ENCODE measurements at places on chromosomes 11 and 22.
A peak's percentile ranks its signal among the peaks of the same experiment; 100 is the strongest.

DNA sequence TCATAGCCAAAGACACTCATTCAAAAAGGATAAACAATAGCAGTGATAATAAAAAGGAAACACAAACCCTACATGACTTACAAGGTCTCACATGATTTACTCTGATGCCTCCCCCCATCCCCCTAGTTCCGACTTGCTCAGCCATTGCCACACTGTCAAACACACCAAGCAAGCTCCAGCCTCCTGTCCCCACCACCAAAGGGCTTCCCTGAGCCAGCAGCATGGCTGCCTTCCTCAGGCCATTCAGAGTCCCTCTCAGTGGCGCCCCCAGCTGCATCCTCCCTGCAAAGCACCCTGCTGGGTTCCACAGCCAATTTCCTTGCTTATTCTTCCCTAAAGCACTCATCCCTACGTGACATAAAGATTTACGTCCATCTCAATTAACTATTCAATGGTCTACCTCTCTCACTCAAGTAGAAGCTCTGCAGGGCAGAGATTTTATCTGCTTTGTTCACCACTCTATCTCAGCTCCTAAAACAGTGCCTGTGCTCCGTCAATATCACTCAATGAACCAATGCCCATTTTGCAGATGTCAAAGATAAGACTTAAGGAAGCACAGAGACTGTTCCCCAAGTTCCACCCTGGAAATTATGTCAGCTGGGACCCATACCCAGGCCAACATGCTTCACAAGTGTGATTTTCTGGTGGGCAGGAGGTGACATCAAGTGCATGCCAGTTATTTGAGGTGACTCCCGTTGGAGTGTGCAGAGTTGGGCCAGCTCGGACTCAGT is 106.9 kb downstream of the SYN3 start:
- DNase-seq, result no peak

DNA sequence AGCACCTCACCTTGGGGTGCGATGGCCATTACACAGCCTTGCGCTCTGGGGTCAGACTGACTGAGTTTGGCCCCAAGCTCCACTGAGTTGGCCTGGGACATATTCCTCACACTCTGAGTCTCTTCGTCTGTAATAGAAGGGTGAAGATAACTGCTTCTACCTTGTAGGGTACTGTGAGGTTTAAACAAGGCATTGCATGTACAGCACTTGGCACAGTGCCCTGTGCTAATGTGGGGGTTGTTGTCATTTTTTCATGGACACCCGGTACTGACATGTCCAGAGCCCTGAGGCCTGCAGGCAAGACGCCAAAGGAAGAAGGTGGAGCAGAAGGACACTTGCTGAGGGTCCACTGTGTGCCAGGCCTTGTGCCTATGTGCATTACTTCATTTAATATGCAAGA is 50.7 kb downstream of the OTOG start:
- no peak for DNase-seq

DNA sequence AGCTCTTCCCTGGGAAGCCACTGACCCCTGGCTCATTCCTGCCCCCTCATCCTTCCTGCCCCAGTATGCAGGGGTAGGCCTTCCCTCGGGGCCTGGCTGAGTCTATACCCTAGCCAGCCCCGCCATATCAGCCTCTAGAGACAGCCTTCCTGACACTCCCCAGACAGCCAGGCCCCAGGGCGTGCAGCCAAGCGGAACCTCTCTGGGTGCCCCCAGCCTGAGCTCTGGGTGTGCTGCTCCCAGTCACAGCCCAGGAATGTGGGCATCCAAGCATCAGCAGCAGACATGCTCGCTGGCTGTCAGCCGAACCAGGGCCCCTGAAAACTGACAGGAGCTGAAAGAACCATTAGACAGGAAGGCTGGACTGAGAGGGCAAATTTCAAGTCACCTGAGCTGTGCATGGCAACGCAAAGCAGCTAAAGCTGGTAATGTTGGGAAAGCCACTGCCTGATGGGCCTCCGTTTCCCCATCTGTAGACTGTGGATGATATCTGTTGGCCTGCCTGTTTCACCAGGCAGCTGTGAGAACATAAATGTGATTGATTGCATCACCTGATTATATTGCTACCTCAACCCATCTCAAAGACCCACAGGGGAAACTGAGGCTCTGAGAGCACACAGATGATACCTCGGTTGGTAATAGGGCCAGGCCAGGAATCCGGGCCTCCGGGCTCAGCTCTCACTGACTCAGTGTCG is 93.2 kb downstream of the LRRC32 start:
- DNase-seq, result no peak

DNA sequence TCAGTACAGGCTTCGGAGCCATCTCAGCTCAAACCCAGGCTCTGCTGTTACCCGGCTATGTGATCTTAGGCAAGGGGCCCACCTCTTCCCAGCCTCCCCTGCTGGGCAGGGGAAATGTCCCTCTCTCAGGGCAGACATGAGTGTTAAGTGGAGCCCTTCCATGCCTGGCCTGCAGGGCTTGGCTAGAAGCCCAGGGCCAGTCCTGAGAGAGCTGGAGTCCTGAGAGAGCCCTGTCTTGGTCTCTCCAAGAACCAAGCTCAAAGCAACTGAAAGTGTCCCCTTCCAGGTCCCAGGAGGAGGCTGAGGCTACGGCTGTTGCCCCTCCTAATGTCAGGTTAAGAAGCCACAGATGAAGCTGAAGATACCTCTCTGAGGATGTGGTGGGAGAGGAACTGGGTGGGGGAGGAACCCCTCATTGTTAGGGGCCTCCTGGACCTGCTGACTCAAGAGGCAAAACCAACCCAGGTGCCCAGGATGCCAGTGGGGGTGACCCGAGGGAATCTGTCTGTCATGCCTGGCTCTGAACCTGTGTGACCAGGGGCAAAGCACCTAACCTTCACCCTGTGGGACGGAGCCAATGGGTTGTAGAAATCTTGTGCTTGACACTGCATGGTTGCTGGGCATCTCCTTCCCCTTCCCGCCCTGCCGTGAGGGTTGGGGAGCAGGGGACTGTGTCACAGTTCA is 4.2 kb downstream of the ZP1 start:
- no peak for DNase-seq

DNA sequence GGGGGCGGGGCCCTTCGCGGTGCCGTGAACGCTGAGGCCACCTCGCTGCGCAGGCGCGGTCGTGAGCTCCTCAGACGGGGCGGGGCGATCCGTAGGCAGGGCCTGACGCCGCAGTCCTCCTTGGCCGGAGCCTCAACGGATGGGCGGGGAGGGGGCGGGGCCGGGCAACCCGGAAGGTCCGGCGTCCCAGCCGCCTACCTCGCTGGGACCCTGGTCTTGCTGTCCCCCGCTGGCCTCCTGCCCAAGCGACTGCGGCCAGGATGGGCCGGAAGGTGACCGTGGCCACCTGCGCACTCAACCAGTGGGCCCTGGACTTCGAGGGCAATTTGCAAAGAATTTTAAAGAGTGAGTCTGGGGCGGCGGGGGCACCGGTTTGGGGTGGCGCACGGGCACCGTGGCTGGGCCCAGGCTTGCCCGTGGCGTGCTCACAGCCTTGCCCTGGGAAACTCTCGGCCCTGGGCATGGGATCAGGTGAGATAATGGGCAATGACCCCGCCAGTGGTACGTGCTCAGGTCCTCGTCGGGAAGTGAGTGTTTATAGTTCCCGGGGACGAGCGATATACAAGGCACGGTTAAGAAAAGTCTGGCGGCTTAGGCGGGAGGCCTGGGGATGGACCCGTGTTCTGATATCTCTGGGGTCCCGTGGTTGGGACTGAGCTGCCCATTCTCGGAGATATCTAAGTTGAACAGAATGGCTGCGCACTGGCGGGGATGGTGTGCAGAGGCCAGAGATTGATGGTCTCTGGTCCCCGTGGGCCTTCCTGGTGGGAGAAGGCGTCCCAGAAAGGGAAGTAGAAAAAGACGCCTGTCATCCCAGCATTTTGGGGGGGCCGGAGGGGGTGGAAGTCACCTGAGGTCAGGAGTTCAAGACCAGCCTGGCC is at the start of gene NADSYN1:
NADSYN1 (plus strand) TSS at position 167 of the 881 bp plus-strand sequence; CDS start at position 261, 94 bp downstream.
- peak; percentile 92 for DNase-seq

DNA sequence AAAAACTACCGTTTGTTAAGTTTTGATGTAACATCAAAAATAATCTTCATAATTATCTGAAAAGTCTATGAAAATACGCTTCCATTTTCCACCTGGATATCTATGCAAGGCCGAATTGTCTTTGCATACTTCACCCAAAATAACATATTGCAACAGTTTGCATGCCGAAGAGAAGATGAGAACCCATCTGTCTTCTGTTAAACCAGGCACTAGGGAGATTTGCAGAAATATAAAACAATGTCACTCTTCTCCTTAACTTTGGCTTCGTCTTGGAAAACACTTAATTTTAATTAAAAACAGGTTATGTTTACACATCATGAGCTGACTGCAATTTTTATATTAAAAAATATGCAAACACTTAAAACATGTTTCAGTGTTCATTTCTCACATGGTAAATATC is 1325.8 kb downstream of the TBC1D22A start:
- no peak for DNase-seq

GRCh38 chr11:66263785-66264184 is 4.7 kb upstream of the RAB1B start:
- no peak for DNase-seq

DNA sequence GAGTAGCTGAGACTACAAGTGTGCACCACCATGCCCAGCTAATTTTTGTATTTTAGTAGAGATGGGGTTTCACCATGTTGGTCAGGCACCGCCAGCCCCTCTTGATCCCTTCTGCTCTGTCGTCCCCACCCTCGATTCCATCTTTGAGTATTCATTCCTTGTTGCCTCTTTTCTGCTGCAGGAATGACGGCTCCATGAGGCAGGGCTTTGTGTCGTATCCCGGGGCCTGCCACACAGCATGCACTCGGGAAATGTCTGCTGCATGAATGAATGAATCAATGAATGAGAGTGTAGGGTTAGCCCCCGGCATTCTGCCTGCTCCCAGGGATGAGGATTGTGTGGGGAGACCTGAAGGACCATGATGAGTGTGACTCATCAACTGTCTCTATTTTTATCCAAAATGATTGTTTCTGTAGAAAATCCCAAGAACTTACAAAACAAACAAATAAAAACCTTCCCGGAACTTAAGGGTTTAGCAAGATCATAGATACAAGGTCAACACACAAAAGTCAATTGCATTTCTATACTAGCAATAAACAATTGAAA is 54.6 kb upstream of the SLC22A12 start:
- DNase-seq, result no peak

- peak; percentile 53 for DNase-seq
Observed at GRCh38 chr22:36356708-36357624, 30.8 kb downstream of the MYH9 start.

DNA sequence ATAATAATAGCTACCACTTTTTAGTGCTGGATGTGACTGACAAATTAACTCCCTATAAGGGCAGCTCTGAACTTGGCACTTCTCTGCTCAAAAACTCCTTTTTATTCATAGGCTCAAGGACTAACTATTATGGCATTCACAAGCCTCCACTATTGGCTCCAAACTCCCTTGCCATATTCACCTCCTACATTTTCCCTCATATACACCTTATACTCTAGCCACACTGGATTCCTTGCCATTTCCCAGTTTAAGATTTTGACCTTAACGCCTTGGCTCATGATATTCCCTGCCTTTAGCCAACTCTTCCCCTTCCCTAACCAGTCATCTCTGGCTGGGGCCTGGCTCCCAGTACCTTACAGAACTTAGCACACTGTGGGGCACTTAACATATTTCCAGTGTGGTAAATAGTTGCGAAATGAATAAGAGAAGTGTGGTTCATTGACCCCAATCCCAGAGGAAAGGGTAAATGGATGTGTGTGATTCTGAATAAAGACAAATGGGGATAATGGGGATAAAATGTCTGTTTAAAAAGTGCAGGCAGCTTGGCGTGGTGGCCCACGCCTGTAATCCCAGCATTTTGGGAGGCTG is 40.0 kb upstream of the SORL1 start:
- no peak for DNase-seq

GRCh38 chr11:90775567-90776165 is 552.8 kb upstream of the CHORDC1 start:
- DNase-seq, result no peak

- no peak for DNase-seq
Observed at GRCh38 chr22:20451920-20452319, 14.3 kb upstream of the SCARF2 start.

GRCh38 chr22:39478441-39478850 is 21.6 kb downstream of the MGAT3 start:
- DNase-seq, result peak; percentile 14

- DNase-seq, result no peak
Observed at GRCh38 chr11:32210556-32210955, 119.7 kb downstream of the RCN1 start.

DNA sequence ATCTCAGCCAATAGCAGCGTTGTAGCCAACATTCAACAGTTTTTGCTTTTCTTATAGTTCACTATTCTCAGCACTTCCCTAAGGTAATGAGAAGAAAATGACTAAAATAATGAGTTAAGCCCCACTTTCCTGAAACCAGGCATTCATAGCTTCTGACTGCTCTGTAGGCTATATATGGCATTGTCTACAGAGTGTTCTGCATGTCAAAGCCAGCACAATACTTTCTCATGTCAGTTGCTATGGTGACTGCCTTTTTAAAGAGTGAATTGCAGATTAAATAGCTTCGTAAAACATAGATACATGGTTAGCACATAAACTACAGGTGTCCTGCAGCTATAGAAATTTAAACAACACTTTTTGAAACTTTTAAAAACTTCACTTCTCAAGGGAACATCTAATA is 1256.1 kb upstream of the CNTN5 start:
- no peak for DNase-seq

- DNase-seq, result no peak
Observed at GRCh38 chr11:76927160-76927559, 66.4 kb downstream of the ACER3 start.

All from stimulated activated naive CD4-positive, alpha-beta T cell (primary cell).